ENCODE measurements at places on chromosomes 4 and X. TPM values are rescaled to one million over a fixed set of nuclear protein-coding genes. Genes with fewer than 3 reads are reported as not detected.
A peak's percentile ranks its signal among the peaks of the same experiment; 100 is the strongest.

GRCh38 chr4:114384629-114385028 is 214.0 kb upstream of the UGT8 start:
- peak; percentile 14 for DNase-seq

DNA sequence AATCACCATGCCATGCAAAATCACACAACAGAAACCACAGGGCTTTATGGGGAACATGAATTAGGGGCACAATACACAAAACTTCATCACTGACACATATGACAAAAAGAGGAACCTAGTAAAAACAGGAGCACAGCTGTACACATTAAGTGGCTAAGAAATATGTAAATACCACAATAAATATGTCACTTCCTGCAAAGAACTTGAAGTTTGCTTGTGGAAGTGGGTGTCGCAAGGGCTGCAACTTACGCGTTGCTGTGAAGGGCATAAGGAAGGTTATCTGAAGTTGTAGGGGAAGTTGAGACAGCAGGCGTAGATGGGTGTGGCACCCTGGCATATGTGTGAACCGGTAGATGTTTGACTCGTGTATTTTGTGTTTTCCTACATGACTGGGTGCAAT is 42.4 kb downstream of the CLCN4 start:
- DNase-seq, result no peak

DNA sequence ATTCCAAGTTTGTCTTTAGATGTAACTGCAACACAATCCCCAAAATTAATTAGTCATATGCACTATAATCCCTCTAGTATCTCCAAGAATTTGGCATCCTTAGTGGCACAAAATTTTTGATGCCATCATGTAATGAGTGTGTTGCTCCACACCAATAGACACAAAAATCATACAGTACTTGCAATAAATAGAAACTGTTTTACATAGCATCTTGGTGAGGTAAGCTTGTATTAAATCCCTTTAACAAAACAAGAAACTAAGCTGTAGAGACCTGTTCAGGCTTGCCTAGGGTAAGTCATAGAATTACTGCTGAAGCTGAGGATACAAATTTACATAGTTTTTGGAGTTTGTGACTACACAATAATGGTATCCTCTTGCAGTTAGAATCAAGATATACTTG is 64.5 kb upstream of the PRSS12 start:
- DNase-seq, result no peak

Gene KDR
- not detected for total RNA-seq

DNA sequence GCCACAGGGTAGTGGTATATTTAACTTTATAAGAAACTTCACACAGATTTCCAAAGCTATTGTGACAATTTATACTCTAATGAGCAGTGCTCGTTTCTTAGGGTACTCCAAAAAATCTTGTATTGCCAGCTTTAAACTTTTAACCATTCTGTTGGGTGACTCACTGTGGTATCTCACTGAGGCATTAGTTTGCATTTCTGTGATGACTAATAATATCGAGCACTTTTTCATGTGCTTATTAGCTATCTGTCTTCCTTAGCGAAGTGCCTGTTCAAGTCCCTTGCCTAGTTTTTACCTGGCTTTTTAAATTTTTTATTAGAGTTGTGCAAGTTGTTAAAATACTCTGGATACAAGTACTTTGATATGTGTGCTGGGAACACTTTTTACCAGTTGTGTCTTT is 5.5 kb downstream of the PNMA3 start:
- DNase-seq, result no peak

DNA sequence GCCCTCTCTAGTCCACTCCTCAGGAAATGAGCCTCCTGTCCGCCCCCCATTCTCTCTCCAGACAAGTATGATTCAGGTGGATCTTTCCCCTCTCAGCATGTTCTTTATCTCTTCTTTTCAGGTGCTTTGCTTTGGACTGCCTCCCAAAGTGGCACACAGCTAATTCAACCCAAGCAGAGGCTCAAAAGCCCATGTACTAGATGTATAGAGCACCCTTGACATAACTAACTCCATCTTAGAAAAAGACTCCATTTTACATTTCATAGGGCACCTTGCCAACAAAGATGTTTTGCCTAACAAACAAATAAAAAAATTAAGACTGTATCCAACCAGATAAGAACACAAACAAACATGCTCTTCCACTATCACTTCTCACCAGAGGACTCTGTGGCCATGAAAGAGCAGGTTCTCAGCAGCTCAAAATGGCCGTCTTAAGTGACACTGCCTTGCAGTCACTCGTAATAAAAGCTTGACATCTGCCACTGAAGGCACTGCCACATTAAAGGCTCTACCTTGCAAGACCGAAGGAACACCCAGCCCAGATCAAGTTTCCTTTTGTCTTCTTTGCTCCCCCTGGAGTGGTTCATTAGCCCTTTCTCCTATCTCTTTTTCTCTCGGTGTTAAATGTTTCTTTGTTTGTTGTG is 84.9 kb upstream of the TAB3 start:
- no peak for DNase-seq

DNA sequence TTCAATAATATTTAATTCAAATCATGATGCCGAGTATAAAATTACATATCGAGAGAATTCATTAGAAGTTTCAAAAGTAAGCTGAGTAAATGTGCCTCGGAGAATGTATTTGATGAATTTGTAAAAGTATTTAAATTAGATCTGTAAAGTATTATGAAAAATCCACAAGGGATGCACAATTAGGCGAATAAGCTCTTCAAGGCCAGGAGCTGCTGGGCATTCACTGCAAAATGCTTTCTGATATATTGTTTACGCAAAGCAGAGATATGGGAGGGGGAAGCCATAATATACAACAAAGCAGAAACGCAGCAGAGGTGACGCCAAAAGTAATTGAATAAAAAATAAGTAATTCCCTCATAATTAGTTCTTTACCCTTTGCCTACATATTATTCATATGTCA is 1121.5 kb upstream of the TENM3 start:
- no peak for DNase-seq
